Occipital lobe (tissue), 3 donors: ENCODE measurements at places on chromosomes 16 and 17. TPM values are rescaled to one million over a fixed set of nuclear protein-coding genes. Genes with fewer than 3 reads are reported as not detected.

The CYGB gene
- 1.2 TPM for total RNA-seq

The FBXL20 gene
- 22.9 TPM for total RNA-seq

The HCRT gene
- not detected for total RNA-seq

The ZPBP2 gene
- not detected for total RNA-seq

The TNRC6A gene
- total RNA-seq = 68.0 TPM

The ATPAF2 gene
- 27.6 TPM for total RNA-seq

The PDK2 gene
- 9.0 TPM for total RNA-seq
